Upper lobe of left lung (tissue), 6 donors: ENCODE measurements at places on chromosomes 6 and 20. TPM values are rescaled to one million over a fixed set of nuclear protein-coding genes. Genes with fewer than 3 reads are reported as not detected.

DNA sequence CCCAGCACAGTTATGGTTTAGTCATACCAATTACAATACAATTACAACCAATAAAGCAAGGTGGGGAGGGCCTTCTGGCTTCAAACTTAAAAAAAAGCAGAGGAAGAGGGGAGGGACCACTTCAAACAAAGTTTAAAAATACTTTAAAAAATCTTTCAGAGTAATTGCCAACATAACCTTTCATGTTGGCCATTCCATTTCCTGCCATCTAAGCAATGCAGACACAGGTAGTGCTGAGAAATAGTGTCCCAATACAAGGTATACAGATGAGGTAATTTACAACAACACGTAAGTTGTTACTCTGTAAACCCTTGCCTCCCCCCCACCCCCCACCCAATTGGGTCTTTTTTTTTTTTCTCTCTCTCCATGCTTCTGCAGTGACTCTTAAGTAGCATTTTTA lies 18.8 kb upstream of the TBC1D20 start:
- no peak overlapping the region for H3K4me3 ChIP-seq
- H3K36me3 ChIP-seq: peaks cover 39% of the 10 kb centered on the region
- no peak for DNase-seq
- H3K27me3 ChIP-seq: no peaks in the 10 kb centered on the region
- no peak overlapping the region for H3K27ac ChIP-seq

GRCh38 chr20:305745-306144 lies 8.4 kb downstream of the ZCCHC3 start:
- no peak for DNase-seq
- H3K4me1 ChIP-seq: peaks cover 26% of the 10 kb centered on the region
- H3K27ac ChIP-seq: no peak overlapping the region

GRCh38 chr20:32236048-32236533 lies 28.4 kb downstream of the POFUT1 start:
- H3K27me3 ChIP-seq: no peaks in the 10 kb centered on the region
- peaks cover 7% of the 10 kb centered on the region for H3K36me3 ChIP-seq
- H3K27ac ChIP-seq: no peak overlapping the region
- DNase-seq: no peak
- H3K4me1 ChIP-seq: peaks cover 8% of the 10 kb centered on the region

DNA sequence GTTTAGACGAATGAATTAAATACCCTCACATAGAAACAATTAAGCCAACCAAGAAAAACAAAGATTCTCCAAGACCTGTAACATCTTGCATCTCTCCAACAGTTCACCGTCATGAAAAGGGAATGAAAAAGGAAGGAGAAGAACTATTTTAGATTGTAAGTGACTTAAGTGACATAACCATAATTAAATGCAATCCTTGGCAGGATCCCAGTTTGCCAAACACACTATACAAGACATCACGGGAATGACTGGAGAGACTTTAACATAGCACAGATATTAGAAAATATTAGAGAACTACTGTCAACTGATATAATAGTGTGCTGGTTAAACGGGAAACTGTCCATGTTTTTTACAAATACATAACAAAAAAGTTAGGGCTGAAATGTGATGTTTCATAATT lies 22.2 kb downstream of the EPB41L2 start:
- H3K4me1 ChIP-seq: peaks cover 5% of the 10 kb centered on the region
- no peak overlapping the region for H3K4me3 ChIP-seq
- no peaks in the 10 kb centered on the region for H3K36me3 ChIP-seq
- H3K27ac ChIP-seq: no peak overlapping the region
- no peaks in the 10 kb centered on the region for H3K27me3 ChIP-seq
- DNase-seq: no peak

GRCh38 chr6:32415521-32416019 lies 8.6 kb upstream of the BTNL2 start:
- no peak overlapping the region for H3K4me3 ChIP-seq
- H3K4me1 ChIP-seq: peaks cover 4% of the 10 kb centered on the region
- H3K36me3 ChIP-seq: no peaks in the 10 kb centered on the region

DNA sequence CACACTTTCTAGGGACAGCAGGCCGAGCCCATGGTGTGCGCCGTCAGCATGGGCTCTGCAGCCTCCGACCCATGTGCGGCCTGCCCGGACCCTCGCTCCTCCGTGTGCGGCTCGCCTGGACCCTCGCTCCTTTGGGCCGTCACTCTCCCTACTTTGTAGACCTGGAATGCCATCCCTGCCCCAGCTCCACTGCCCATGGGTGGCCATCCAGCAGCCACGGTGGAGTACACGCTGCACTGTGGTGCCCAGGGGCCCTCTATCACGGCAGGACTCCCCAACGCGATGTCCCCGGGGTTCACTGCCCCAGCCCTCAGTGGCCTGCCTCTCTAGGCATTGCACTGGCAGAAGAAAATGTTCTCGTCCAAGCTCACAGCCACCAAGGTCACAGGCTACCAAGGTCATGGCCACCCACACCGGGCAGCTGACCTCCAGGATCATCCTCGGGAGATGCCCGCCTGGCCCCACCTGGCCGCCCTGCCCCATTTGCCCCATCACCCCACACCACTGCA lies 24.1 kb upstream of the MRGBP start:
- no peak overlapping the region for H3K4me3 ChIP-seq
- H3K36me3 ChIP-seq: no peaks in the 10 kb centered on the region
- no peak overlapping the region for H3K27ac ChIP-seq
- no peak for DNase-seq
- no peaks in the 10 kb centered on the region for H3K27me3 ChIP-seq

- DNase-seq: no peak
- no peaks in the 10 kb centered on the region for H3K4me1 ChIP-seq
- no peak overlapping the region for H3K27ac ChIP-seq
Observed at GRCh38 chr6:83117802-83118201, 50.3 kb downstream of the DOP1A start.

DNA sequence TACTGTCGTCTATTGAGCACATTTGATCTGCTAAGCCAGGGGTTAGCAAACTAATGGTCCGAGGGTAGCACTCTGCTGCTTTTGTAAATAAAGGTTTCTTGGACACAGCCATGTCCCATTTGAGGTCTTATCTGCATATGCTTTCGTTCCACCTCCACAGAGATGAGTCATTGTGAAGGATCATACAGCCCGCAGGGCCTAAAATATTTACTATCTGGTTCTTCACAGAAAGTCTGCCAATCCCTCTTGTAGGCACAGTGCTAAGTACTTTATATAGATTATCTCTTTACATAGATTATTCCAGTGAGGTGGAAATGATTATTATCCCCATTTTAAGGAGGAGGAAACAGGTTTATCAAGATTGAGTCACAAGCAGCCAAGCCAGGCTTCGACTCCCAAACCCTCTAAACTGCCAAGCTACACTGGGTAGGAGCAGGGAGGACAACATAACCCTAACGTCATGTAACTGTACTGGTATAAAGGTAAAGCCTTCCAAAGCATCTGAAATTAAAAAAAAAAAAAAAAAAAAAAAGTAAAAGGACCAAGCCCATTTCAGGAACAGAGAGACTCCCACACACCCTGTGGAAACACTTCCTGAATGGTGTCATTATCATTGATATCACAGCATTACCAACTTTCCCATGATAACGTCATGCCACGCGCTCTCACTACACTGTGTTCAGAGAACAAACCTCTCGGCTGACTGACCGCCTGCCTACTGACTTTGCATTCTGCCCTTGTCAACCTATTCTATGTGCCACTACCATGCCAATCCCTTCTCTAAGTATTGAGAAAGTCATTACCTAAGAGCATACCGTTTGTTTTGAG lies 101.0 kb downstream of the KIF16B start:
- no peaks in the 10 kb centered on the region for H3K36me3 ChIP-seq
- H3K27ac ChIP-seq: no peak overlapping the region
- H3K4me1 ChIP-seq: peaks cover 10% of the 10 kb centered on the region
- no peaks in the 10 kb centered on the region for H3K27me3 ChIP-seq
- DNase-seq: no peak

Gene NHSL1
- total RNA-seq: 48.7 TPM

GRCh38 chr6:16539086-16539931 lies 222.0 kb downstream of the ATXN1 start:
- DNase-seq: no peak
- H3K27ac ChIP-seq: no peak overlapping the region
- no peaks in the 10 kb centered on the region for H3K27me3 ChIP-seq
- no peaks in the 10 kb centered on the region for H3K36me3 ChIP-seq
- peaks cover 3% of the 10 kb centered on the region for H3K4me1 ChIP-seq
